Upper lobe of left lung (tissue), 6 donors: ENCODE measurements at places on chromosomes 3 and 15.

- DNase-seq: no peak
These were observed 336.8 kb downstream of the RSL24D1 start for GRCh38 chr15:54859982-54860381.

- DNase-seq: no peak
These were observed 21.8 kb downstream of the ITPR1 start for GRCh38 chr3:4514916-4515315.

GRCh38 chr3:79204351-79204750 is 563.4 kb downstream of the ROBO1 start:
- no peak for DNase-seq

DNA sequence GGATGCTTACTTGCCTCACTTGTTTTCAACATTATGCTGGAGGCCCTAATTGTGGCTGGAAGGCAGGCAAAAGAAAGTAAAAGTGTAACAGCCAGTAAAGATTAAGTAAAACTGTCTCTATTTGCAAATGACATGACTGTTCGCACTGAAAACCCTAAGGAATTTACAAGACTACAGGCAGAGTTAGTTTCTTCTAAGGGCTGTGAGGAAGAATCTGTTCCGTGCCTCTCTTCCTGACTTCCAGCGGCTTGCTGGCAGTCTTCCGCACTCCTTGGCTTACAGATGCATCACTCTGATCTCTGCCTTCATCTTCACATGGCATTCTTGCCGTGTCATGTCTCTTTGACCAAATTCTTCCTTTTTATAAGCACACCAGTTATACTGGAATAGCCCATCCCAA is 86.1 kb downstream of the DLG1 start:
- no peak for DNase-seq

DNA sequence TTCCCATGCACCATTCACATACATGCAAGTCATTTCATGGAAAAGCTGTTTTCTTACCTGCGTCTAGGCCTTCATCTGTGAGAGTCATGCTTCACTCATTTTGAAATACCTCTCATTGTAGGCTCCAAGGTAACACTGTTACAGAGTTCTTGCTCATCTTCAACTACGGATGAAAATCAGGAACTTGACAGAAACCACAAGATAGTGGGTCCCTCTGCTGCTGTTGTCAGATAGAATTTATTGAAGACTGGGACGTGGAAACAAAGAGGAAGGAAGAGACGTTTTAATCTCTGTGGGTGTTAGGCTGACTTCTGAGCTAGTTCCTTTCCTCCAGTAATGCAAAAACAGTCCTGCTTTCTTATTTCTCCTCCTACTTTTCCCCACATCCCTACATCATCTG is at the start of gene P2RY14:
Gene P2RY14, minus strand, starts transcription at position 313 of the 400 bp plus-strand sequence. CDS start 64,226 bp downstream, outside the sequence.
- no peak for DNase-seq

DNA sequence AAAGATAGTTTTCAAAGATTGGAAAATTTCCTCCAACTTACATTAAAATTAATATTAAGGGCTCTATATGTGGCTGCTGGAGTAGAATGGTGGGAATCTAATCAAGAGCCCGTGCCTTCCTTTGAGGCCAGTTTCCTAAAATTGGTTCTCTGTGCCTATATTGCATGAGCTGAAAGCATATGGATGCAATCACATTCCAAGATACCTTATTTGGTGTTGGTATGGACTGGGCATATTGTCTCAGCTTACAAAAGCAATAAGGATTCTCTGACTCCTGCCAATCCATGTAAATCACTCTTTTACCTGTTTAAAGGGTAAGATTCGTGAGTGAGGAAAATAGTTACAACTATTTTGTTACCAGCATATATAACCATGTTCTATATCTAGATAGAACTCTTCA is 111.6 kb downstream of the GREM1 start:
- DNase-seq: no peak

GRCh38 chr3:8095724-8096123 is 405.9 kb upstream of the LMCD1 start:
- no peak for DNase-seq

- no peak for DNase-seq
These were observed 8.4 kb downstream of the TMEM43 start for GRCh38 chr3:14133188-14133800.

DNA sequence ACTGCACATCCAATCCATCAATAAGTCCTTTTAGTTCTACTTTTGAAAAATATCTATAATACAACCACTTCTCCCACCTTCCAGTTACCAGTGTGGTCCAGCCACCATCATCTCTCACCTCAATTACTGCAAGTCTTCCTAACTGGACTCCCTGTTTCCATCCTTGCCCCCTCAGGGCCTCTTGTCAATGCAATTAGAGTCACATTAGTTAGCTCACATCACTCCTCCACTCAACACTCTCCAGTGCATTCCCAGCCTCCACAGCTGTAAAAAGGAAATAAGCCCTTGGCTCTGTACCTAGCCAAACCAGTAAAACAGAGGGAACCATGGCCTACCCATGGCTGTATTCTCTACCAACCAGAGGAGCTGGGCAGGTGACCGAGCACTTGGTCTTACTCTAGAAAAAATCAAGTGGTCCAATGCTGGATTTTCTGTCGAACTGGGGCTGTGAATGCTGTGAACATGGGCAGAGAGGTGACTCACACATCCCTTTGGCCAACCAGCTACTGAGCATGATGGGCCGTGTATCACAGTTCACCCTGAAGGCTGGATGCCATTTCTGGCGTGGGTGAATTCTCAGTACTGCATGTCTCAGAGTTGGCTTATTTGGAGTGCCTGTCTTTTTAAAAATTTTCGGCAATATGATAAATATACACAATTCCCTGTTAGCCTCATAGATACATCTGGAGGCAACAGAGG is 62.5 kb upstream of the C15orf61 start:
- DNase-seq: no peak
